Renal pelvis (tissue), 12 donors: ENCODE measurements at places on chromosomes 16 and 17. TPM values are rescaled to one million over a fixed set of nuclear protein-coding genes. Genes with fewer than 3 reads are reported as not detected.

- peak; percentile 8 for DNase-seq
Measured at GRCh38 chr16:64217789-64218535, 903.9 kb downstream of the CDH11 start.

GRCh38 chr17:71938340-71939010, 182.3 kb upstream of the SOX9 start:
- no peak for DNase-seq

DNA sequence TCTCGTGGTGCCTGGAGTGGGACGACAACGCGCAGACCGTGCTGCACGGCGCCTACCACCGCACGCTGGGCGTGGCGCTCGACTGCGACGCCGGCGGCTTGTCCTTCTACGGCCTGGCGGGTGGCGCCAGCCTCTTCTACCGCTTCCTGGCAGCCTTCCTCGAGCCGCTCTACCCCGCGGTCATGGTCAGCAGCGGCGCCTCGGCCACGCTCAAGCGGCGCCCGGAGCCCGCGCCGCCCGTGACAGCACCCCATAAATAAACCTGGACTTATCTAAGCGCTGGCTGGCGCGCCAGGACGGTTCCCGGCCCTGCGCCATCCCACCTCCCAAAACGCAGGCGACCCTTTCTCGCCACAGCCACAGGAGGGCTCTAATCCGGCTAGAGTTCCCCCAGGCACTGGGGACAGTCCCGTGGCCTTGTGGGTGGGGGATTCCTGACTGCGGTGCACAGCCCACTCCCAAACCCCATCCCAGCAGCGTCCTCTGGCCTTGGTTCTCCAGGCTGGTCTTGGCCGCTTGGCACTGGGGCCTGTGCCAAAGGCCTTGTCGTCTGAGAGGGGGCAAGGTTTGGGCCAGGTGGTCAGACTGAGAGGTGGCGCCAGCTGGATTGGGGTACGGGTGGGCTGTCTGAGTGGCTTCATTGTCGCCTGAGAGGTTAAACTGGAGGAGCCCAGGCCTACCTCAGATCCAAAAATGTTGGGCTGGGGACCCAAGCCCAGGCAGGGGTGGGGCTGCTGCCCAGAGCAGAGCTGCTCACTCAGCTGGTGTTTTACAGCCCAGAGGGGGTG, 10.1 kb upstream of the SLC16A5 start:
- DNase-seq: peak; percentile 55

The NPB gene
- polyA plus RNA-seq: 0.71 TPM

DNA sequence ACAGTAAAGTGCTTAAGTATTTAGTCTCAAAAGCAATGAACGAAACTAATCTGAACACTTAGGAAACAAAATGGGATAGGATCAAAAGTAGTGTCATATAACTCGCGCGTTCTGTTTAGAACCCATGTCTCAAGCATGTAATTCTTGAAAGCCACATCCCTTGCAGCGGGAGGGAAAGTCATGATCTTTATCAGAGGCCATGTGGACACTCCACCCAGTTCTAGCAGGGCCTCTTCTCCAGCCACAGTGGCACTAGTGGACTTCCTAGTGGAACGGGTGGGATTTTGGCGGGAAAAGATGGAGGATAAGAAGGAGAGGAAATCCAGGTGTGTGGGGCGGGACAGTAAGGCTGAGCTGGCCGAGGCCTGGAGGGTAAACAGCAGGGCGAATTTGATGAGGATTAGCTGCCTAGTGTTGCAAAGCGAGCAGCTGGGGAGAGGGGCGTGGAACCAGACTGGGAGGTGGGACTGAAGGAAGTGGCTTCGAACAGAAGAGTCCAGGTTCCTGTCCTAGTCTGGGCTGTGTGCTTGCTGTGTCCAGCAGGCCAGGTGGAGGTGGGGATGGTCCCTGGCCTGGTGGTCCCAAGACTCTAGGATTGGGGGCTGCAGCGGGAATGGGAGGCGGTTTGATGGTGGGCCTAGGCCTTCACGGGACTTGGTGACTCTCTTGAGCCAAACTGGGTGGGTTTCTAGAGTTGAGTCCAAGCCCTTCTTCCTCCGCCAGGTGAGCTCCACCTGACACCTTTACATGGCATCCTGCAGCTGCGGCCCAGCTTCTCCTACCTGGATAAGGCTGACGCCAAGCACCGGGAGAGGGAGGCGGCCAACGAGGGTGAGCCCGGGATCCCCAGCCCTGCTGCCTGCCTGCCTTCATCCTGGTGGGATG, 15.9 kb downstream of the POLR3E start:
- no peak for DNase-seq

The SOST gene
- polyA plus RNA-seq: 59.3 TPM

- peak; percentile 75 for DNase-seq
Measured at GRCh38 chr16:28264656-28265055, 27.7 kb upstream of the SBK1 start.

DNA sequence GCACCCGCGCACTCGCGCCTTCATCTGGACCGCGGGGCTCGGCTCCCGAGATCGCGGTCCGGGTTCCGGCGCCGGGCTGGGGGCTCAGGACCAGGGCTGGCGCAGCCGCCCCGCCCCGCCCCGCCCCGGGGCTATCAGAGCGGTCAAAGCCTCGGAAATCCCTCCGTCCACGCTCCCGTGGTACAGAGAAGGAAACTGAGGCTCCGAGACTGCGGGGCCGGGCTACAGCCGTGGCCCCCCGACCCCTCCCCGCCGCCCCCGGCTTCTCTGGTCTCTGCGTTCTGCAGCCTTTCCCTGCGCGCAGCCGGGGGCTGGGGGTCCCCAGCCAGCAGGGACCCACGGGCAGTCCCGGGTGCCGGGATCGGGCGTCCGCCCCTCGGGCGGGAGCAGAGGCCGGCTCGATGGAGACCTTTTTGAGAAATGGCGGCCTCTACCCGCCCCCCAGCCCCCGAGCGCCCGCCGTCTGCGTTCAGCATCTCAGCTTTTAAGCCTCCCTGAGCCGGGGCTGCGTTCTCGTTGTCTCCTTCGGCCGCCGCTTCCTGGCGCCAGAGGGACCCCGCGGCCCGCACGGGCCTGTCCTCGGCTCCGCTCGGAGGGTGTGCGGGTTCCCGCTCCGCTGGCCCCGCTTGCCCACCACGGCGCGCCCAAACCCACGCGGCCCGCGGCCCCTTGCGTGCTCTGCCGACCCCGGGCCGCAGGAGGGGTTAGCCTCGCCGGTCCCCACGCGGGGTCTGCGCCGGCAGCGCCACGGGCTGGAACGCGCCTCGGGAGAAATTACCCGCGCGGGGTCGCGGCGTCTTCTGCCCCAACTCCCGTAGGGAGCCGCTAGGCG, 1.5 kb upstream of the NPTX1 start:
- DNase-seq: no peak

DNA sequence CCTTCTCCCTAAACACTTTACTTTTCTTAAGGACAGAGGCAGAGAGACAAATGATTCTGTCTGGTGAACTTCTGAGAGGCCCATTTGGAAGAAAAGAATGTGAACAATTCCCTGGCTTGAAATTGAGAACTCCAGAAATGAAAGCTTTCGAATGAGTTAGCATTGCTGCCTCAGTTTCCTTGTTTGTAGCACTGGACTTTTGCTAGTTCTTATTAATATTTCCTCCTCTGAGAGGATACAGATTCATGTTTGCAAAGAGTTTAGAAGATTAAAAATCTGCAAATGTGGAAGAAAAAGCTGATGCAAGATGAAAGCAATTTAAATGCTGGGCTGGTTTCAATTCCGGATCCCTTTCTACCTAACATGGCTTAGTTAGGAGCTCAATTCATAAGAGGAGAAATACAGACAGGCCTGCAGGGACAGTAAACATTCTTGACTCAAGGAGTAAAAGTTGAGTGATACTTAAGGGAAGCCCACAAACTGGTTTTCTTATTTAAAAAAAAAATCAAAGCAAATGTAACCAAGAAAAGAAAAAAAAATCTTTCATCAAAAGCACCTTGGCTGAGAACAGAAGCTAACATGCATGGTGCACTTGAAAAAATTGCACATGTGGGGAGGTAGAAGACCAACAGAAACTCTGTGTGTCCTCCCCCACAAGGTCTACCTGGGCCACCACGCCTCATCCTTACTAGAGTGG, 27.1 kb downstream of the HNF1B start:
- no peak for DNase-seq

- no peak for DNase-seq
Measured at GRCh38 chr17:17763734-17764133, 73.1 kb downstream of the SREBF1 start.

DNA sequence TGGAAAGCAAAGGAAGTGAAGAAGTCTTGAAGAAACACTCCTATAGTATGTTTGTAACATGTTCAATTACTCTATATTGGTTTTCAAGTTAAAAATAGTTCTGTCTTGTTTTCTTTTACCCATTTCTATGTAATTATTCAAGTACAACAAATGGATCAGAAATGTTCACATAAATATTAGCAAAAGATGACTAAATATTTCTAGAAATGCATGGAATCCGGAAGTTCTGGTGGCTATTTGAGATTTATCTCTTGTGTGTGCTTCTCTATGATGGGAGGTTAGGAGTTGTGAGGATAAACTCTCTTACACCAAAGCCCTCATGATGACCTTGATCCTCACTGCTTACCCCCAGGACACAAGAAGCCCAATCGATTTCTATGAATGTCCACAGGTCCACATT, 237.5 kb downstream of the CDH8 start:
- DNase-seq: no peak

DNA sequence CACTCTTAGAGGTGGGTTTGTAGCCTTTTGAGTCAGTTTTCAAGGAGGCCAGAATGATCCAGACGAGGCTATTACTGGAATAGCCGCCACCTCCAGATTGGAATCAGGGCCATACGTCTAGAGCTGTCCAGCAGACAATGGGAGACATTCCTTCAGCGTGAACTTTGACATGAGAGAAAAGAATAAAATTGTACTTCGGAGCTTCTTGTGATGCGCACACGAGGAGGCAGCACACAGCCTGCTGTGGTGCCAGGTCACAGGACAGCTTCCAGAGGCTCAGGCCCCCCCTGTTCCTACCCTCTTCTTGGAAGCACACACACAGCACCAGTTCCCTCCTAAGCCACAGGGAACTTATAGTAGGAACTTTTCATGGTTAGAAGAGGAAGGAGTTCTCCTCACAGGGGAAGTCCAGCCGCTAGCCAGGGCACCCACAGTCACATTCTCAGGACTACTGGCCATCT, 81.0 kb downstream of the VPS53 start:
- peak; percentile 4 for DNase-seq

- no peak for DNase-seq
Measured at GRCh38 chr17:80944326-80944725, 47.3 kb upstream of the CHMP6 start.

DNA sequence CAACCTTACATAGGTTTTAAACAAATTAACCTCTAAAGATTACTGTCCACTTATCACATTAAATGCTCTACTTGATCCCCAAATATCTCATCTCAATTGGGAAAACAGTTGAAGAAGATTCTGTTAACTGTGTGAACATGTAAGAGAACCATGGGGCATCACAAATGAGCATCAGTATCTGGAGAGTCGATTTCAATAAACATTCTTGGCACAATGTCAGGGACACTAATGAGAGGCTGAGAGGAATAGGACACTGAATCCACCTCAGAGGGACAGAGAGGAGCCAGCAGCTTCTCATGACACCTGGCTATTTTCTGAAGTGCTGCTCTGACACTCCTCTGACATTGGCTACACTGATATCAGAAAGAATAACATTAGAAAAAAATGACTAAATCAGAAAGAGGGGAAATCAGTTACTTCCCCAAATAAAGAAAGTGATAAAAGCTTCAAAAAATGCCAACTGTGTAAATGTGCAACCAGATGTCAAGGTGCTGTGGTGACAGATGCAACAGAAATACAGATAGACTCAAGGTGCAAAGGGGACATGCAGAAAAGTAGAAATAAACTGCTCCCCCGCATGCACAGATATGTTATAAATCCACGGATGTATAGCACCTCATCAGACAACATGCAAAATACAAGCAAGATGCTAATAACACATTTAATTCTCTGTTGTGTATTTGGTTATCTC, 67.4 kb downstream of the SNX11 start:
- no peak for DNase-seq

GRCh38 chr17:18247613-18248001, 10.9 kb downstream of the FLII start:
- DNase-seq: no peak

The OTOA gene
- 0.09 TPM for polyA plus RNA-seq

GRCh38 chr17:80693511-80693910, 148.9 kb downstream of the RPTOR start:
- DNase-seq: no peak

The MAPT gene
- 9.4 TPM for polyA plus RNA-seq

The EXOC3L1 gene
- 7.2 TPM for polyA plus RNA-seq

DNA sequence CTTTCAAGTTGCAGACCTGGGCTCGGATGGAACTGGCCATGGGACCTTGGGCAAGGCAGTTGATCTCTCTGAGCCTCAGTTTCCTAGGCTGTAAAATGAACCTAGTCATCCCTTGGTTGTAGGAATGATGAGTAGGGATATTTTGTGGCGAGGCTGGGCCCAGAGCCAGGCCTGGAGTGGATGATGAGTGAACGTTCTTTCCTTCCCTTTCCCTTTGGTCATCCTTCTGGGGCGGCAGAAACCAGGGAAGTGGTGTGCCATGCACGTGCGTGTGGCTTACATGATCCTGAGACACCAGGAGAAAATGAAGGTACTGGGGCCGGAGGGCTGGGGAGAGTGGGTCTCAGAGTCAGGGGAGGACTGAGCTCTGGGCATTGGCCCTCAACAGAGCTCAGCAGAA, 8.4 kb downstream of the FBRS start:
- no peak for DNase-seq

The PPY gene
- 0.52 TPM for polyA plus RNA-seq

DNA sequence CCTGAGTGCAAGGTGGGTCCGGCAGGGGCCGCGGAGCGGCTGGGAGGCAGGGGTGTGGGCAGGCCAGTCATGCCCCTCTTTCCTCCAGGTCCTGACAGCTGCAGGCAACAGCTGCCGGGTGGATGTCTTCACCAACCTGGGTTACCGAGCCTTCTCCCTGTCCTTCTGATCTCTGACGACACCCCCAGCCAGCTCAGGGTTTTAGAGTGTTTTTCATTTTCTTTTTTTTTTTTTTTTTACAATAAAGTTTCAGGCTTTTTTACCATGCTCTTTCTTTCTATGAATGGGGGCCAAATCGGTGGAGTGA, 3.6 kb downstream of the THOC6 start:
- DNase-seq: no peak

The WNT9B gene
- 17.9 TPM for polyA plus RNA-seq
